Esophagus muscularis mucosa (tissue), 4 donors: ENCODE measurements at places on chromosomes 2 and 18. TPM values are rescaled to one million over a fixed set of nuclear protein-coding genes. Genes with fewer than 3 reads are reported as not detected.

- no peak overlapping the region for H3K4me3 ChIP-seq
- H3K27me3 ChIP-seq = no peaks in the 10 kb centered on the region
- DNase-seq = no peak
Observed at GRCh38 chr2:217797165-217797564, 205.6 kb downstream of the TNS1 start.

MC4R gene
- 0.66 TPM for total RNA-seq

GALNT5 gene
- not detected for total RNA-seq

DNA sequence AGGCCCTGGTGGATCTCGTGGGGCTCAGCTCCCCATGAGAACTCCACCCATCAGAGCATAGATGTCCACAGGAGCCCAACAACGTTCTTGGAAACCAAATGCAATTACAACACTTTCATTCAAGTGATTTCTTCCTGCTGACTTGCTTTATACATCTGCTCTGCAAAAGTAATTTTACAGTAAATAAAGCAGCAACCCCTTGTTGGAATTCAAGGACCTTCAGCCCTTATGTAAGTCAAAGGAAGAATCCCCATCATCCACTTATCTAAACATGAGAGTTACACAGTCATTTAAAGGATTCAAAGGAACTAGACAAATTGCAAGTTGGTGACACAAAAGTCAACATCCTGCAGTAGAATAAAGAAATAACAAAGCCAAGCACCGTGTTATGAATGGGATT, 17.1 kb upstream of the ANTXR1 start:
- H3K36me3 ChIP-seq = no peaks in the 10 kb centered on the region
- H3K27ac ChIP-seq = no peak overlapping the region

SIX3 gene
- 0.11 TPM for total RNA-seq

GRCh38 chr2:120578576-120579352, 156.9 kb upstream of the GLI2 start:
- no peak overlapping the region for H3K4me3 ChIP-seq
- no peaks in the 10 kb centered on the region for H3K36me3 ChIP-seq

DNA sequence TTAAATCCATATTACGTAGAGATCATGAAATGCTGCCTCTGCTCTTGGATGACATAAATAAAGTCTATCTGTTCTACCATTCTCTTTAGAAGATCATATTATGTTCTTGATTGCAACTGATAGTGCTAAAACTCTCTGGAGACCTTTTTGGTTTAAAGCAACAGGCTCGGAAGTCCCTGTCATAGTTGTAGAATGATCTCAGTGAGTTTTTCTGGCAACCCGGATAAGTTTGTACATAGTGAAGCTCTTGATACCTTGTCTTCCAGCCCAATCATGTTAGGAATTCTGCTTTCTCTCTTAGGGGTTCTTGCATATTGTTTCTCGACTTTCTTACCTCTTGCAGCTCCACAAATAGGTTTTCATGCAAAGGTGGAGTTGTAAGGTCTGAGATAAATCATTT, 156.1 kb downstream of the TTC27 start:
- no peaks in the 10 kb centered on the region for H3K27me3 ChIP-seq
- peaks cover 6% of the 10 kb centered on the region for H3K4me1 ChIP-seq
- DNase-seq = no peak
- peaks cover 30% of the 10 kb centered on the region for H3K36me3 ChIP-seq

DUSP19 gene
- total RNA-seq = 7.0 TPM

DNA sequence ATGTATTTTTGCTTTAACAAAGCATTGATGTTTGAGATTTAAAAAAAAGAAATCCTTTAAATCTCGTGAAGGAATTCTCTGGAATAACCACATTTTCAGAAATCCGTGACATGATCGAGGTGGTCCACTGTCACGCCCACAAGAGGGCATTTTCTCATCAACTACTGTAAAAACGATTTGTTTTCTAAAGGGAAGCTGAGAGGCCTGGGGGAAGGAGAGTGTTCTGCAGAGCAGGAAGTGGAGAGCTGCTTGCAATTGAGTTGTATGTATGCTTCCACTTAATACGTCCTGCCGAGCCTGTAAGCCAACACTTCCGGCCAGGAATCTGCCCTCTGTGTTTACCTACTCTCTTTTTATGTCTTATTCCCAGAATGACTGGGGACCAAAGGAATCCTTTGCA, 19.4 kb downstream of the KLHL29 start:
- H3K36me3 ChIP-seq = no peaks in the 10 kb centered on the region
- DNase-seq = no peak
- H3K27ac ChIP-seq = peak overlapping the region; percentile 41
- no peaks in the 10 kb centered on the region for H3K27me3 ChIP-seq
- no peak overlapping the region for H3K4me3 ChIP-seq

DNA sequence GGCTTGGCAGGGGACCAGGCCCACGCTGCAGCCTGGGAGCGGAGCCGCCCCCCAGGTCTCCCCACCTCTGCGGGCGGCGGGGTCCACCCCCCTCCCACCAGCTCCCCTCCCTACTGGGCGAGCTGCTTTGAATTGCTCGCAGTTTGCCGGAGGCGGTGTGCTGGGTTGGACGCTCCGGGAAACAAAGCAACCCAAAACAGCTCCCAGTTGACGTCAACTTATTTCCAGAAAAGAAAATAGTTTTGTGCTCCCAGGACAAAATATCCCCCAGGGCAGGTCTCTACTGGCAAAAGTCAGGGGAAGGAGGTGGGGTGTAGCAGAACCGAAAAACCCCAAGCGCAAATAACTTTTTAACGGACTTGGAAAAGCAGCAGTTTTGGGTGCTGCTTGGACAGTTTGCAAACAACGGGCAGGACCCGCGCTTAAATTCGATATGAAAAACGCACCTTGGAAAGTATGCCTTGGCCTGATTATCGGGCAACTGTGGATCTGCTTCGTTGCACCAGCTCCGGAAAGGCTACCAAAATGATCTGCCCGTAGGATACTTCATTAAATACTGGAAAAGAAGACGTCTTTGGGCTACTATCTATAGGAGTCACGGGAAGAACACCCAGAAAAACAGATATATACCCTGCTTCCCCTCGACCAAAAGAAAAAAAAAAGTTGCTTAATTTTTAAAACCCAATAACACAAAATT, 2.8 kb upstream of the KCTD1 start:
- no peaks in the 10 kb centered on the region for H3K36me3 ChIP-seq
- peaks cover 43% of the 10 kb centered on the region for H3K4me1 ChIP-seq
- peak; percentile 79 for DNase-seq
- H3K27ac ChIP-seq = peak overlapping the region; percentile 73

- no peaks in the 10 kb centered on the region for H3K27me3 ChIP-seq
- DNase-seq = no peak
- H3K27ac ChIP-seq = no peak overlapping the region
- peaks cover 4% of the 10 kb centered on the region for H3K4me1 ChIP-seq
- H3K4me3 ChIP-seq = no peak overlapping the region
- H3K36me3 ChIP-seq = peaks cover 5% of the 10 kb centered on the region
Observed at GRCh38 chr18:23879126-23879525, 135.4 kb upstream of the TTC39C start.

- no peaks in the 10 kb centered on the region for H3K4me1 ChIP-seq
- no peaks in the 10 kb centered on the region for H3K36me3 ChIP-seq
- no peak overlapping the region for H3K27ac ChIP-seq
- H3K27me3 ChIP-seq = no peaks in the 10 kb centered on the region
- H3K4me3 ChIP-seq = no peak overlapping the region
Observed at GRCh38 chr18:38321262-38321661, 755.7 kb upstream of the CELF4 start.

DNA sequence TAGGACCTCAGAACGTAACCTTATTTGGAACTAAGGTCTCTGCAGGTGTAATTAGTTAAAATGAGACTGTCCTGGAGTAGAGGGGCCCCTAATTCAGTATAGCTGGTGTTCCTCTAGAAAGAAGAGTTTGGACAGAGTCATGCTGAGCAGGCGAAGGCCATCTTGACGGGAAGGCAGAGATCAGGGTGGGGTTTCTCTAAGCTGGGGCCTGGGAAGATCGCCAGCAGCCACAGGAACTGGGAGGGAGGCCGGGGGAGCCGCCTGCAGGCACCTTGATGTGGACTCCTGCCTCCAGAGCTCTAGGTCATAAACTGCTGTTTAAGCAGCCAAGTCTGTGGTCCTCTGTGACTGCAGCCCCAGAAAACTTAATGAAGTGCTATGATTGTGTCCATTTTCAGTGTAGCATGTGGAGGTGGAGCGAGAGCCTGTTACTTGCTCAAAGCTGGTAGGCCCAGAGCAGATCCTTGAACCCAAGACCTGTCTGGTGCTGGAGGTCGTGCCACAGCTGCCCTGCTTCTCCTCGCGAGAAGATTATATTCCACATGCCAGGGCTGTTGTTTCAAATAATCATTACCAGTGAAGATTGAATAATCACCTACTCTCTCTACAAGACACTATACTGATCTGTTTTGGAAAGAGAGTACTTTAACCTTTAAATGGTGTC, 105.7 kb downstream of the TPO start:
- no peaks in the 10 kb centered on the region for H3K36me3 ChIP-seq
- DNase-seq = no peak
- no peaks in the 10 kb centered on the region for H3K27me3 ChIP-seq
- peaks cover 10% of the 10 kb centered on the region for H3K4me1 ChIP-seq
- no peak overlapping the region for H3K4me3 ChIP-seq

- no peaks in the 10 kb centered on the region for H3K36me3 ChIP-seq
- H3K27me3 ChIP-seq = no peaks in the 10 kb centered on the region
- H3K27ac ChIP-seq = no peak overlapping the region
- DNase-seq = no peak
Observed at GRCh38 chr2:163669506-163669905, 66.3 kb downstream of the FIGN start.

ANKRD44 gene
- 41.4 TPM for total RNA-seq

HAAO gene
- 4.7 TPM for total RNA-seq

SERPINB12 gene
- total RNA-seq = not detected

DNA sequence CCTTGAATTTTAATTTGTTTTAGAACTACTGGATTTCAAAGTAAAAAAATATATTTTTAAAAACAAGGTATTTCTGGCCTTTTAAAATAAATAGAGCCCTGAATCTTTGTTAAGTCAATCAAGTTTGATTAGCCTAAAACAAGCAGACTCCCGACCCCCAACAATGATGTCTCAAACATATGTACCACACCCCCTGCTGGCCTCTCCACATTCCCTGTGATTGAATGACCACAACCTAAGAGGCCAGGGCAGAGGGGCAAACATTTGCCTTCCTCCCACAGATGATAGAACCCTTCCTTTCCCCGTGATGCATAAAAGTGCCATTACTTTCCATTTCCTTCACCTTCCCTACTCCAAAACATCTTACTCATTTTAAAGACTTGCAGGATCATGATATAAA, 130.9 kb downstream of the STK39 start:
- no peaks in the 10 kb centered on the region for H3K27me3 ChIP-seq
- peaks cover 12% of the 10 kb centered on the region for H3K4me1 ChIP-seq
- H3K36me3 ChIP-seq = no peaks in the 10 kb centered on the region
- no peak overlapping the region for H3K4me3 ChIP-seq

DNA sequence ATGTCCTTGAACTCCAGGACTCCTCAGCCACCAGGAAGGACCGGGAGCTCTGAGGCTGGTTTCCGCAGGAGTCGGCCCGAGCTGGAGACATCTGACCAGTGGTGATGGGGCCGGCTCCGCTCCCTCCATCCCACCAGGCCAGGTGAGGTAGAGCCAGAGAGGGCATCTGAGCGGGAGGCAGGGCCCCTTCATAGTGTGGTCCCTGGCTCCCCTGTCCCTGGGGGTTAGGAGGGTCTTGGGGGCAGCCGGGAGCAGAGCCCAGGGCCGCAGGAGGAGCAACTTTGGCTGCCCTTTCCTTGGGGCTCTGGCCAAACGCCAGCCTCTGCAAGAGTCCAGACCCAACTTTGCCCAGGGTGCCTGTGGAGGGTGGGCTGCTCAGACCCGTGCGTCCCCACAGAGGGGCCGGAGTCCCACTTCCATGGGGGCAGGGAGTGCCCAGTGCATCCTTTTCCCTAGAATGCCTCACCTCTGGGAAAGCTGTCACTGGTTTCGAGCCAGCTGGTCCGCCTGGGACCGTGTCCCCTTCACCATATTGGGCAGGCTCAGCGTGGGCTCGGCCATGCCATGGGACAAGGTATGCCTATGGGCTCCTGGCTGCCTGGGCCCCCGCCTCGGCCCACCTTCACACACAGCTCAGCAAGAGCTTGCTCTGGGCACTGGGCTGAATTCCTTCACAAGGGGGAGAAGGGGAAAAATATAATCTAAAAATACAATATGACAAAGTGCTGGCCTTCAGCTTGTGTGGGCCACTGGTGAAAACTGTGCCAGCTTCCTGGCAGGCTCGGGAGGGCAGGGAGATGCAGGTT, 148.6 kb downstream of the TWIST2 start:
- H3K27me3 ChIP-seq = no peaks in the 10 kb centered on the region
- H3K4me3 ChIP-seq = no peak overlapping the region
- no peak overlapping the region for H3K27ac ChIP-seq
- no peak for DNase-seq

FBXO36 gene
- 1.6 TPM for total RNA-seq

GRCh38 chr2:217995731-217996231, 7.0 kb downstream of the TNS1 start:
- H3K27ac ChIP-seq = peak overlapping the region; percentile 13
- no peak overlapping the region for H3K4me3 ChIP-seq
- no peaks in the 10 kb centered on the region for H3K36me3 ChIP-seq
- no peaks in the 10 kb centered on the region for H3K27me3 ChIP-seq
- H3K4me1 ChIP-seq = peaks cover 28% of the 10 kb centered on the region

DNA sequence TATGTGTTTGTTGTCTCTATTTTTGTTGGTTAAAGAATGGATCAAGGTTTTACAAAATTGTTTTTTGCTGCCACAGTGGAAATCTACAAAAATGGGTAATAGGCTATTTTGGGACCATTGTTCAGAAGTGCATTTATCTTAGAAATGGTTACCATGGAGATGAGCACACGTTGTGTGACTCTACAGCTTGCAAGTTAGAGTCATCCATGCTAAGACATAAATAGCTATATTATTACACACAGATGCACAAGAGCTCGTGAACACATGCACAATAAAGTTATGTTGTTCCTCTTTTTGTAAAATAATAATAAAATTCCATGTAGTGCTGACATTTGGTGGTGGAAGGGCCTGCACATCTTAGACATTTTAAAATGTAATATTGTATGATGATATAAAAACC, 15.5 kb upstream of the DUSP19 start:
- H3K27ac ChIP-seq = no peak overlapping the region
- H3K4me3 ChIP-seq = no peak overlapping the region
- no peak for DNase-seq
- peaks cover 10% of the 10 kb centered on the region for H3K4me1 ChIP-seq

- DNase-seq = no peak
- peaks cover 47% of the 10 kb centered on the region for H3K4me1 ChIP-seq
- no peak overlapping the region for H3K4me3 ChIP-seq
- H3K36me3 ChIP-seq = no peaks in the 10 kb centered on the region
- peak overlapping the region; percentile 41 for H3K27ac ChIP-seq
- no peaks in the 10 kb centered on the region for H3K27me3 ChIP-seq
Observed at GRCh38 chr2:120818441-120818920, 82.8 kb downstream of the GLI2 start.

GRCh38 chr18:56235481-56236013, 402.8 kb downstream of the TXNL1 start:
- no peaks in the 10 kb centered on the region for H3K36me3 ChIP-seq
- no peaks in the 10 kb centered on the region for H3K27me3 ChIP-seq
- no peak for DNase-seq
- no peak overlapping the region for H3K27ac ChIP-seq
- no peaks in the 10 kb centered on the region for H3K4me1 ChIP-seq
- no peak overlapping the region for H3K4me3 ChIP-seq
